ENCODE measurements at places on chromosomes 6 and 20.

- no peak for DNase-seq
Observed at GRCh38 chr20:47350181-47350550, 6.3 kb downstream of the ZMYND8 start.

GRCh38 chr6:117503211-117503610, 20.7 kb downstream of the DCBLD1 start:
- no peak for DNase-seq

DNA sequence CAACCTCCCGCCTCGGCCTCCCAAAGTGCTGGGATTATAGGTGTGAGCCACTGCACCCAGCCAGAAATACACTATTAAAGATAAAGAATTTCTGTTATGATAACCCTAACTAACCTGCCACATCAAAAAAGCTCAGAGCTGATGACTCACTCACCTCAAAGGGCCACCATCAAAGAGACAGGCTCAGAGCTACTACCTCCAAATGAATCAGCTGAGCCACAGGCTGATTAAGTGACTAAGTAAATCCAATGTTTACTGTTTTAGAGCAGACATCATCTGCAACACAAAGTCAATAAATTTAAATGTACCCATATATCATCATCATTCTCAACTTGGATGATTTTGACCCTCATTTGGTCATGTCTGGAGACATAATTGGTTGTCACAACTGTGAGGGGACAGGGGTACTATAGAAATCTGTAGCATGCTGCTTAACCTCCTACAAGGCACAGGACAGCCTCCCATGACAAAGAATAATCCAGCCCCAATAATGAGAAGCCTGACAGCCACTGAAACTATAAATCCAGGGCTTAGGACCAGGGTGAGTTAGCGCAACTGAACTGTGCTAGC, 106.5 kb downstream of the ATP9A start:
- peak; percentile 67 for DNase-seq

- DNase-seq: no peak
Observed at GRCh38 chr6:49890988-49891387, 24.7 kb upstream of the CRISP1 start.

DNA sequence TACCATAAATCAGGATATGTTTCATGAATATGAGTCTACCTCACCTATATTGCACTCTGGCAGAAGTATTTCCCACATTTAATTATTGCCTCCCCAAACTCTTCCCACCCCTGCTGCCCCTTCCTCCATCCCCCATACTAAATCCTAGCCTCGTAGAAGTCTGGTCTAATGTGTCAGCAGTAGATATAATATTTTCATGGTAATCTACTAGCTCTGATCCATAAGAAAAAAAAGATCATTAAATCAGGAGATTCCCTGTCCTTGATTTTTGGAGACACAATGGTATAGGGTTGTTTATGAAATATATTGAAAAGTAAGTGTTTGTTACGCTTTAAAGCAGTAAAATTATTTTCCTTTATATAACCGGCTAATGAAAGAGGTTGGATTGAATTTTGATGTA, 6.4 kb downstream of the EDN1 start:
- no peak for DNase-seq

DNA sequence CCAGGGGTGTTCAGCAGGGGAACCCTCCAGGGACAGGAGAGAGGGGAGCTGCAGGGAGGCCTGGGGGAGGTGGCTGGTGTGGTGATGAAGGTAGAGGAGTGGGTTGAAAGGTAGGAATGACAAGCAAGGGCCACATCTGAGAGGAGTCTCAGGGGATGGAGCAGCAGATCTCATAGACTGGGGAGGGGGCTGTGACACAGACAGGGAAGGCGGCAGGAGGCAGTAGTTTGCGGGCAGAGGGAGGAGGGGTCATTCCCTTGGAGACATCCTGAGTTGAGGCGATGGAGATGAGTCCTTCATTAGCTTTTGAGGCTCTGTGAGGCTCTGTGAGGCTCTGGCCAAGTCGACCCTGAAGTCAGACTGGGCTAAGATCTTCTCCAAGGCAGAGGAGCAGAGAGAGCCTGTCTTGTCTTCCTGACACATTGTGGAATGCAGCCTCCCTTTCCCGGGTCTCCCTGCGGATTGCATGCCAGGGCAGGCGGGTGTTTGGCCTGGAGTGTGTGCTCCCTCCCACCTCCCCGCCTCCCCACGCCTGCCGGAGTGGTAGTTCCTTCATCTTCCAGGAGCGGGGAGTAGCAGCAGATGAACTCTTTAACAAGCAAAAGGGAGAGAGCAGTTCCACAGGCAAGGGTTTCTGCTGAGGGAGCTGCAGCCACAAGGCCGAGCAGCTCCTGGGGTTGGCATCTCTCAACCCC, 34.3 kb upstream of the MLN start:
- peak; percentile 62 for DNase-seq

DNA sequence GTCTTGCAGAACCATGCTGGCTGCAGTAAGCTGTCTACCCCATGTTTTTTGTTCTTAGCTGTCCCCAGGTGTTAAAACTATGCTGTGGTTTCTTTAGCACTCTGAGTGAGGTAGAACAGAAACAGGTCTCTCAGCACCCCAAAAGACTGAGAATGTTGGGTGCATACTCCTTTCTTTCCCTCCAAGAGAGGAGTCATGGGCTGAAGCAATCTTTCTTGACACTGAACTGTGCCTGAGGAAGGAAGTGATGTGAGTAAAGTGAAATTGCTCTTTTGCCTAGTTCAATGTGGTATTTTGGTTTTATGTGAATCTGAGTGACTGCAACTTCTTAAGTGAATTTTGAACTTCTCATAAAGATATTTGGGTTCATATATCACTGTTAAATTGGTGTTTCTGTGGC, 138.0 kb upstream of the MCHR2 start:
- no peak for DNase-seq

DNA sequence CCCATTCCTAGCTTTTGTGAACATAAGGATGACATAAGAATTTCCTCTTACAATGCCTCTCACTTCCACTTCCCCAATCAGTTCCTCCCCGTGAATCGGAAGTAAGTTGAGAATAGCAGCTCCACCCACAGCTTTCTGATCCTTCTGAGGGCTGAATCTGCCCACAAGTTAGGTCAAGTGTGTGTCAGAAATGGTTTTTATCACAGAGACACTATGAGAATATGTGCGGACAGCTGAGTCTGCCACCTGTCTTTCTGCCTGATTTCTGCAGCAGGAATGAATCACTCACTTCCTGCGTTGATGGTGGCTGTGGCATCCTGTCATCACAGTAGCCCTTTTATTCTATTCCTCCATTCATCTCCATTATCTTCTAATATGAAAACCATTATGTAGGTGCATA, 70.2 kb downstream of the RIN2 start:
- DNase-seq: peak; percentile 59

- no peak for DNase-seq
Observed at GRCh38 chr20:21981597-21982344, 276.3 kb downstream of the PAX1 start.

GRCh38 chr6:13733178-13733887, 21.7 kb upstream of the RANBP9 start:
- peak; percentile 86 for DNase-seq

DNA sequence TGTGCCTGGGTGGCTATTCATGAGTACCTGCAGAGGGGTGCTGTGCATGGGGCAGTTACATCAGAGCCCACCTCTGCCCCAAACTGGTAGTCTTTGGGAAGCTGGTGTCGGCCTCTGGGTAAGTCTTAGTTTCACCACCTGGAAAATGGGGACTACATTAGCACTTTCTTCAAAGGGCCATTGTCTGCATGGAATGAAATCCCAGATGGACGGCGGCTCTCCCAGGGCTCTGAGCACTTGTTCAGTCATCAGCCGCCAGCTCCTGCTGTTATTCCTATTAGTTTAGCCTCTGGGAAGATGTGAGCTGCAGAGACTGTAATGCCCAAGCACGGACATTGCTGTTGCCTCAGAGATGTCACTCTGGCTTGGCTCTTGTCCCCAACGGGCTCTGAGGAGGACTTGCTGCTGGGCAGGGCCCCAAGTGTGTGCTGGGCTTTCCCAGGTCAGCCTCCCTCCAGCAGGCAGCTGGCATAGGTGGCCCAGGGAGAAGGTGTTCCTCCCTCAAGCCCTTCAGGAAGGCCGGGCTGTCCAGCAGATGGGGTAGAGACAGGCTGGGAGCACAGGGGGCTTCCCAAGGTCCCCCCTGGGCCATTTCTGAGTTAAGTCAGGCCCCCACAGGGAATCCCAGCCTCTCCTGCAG, 268.3 kb downstream of the TFAP2C start:
- DNase-seq: no peak

Data from RWPE1 (cell line).